ENCODE measurements at places on chromosomes 2 and 18.
A peak's percentile ranks its signal among the peaks of the same experiment; 100 is the strongest.

- DNase-seq: no peak
- H3K4me1 ChIP-seq: no peaks in the 10 kb centered on the region
- no peaks in the 10 kb centered on the region for H3K27me3 ChIP-seq
- no peak overlapping the region for H3K27ac ChIP-seq
- no peak overlapping the region for H3K4me3 ChIP-seq
Observed at GRCh38 chr2:216308576-216308975, 63.7 kb downstream of the MARCHF4 start.

DNA sequence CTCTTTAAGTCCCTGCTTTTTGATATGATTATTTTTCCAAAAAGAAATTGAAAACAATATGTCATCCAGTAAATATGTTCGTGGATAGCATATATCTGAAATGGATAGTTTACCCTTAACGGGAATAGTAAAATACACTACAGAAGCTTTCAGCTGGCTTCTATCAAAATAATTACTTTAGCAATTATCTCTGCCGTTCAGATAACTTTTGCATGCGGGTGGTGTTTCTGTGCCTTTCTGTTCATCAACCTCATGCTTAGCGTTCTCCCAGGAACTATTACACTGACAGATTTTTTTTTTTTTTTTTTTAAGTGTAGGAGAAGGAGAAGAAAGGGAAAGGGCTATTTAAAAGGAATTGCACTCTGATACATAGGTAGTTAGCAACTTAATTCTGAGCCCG lies 53.6 kb downstream of the TSHZ1 start:
- peaks cover 23% of the 10 kb centered on the region for H3K4me1 ChIP-seq
- H3K36me3 ChIP-seq: no peaks in the 10 kb centered on the region
- no peak overlapping the region for H3K4me3 ChIP-seq
- no peaks in the 10 kb centered on the region for H3K27me3 ChIP-seq

- H3K4me3 ChIP-seq: peak overlapping the region; percentile 49
- peaks cover 57% of the 10 kb centered on the region for H3K27me3 ChIP-seq
- H3K27ac ChIP-seq: no peak overlapping the region
- no peaks in the 10 kb centered on the region for H3K36me3 ChIP-seq
- H3K4me1 ChIP-seq: peaks cover 25% of the 10 kb centered on the region
Observed at GRCh38 chr2:290090-290722, 2.3 kb upstream of the ALKAL2 start.

GRCh38 chr2:42193722-42194187 lies 24.6 kb downstream of the EML4 start:
- H3K27ac ChIP-seq: no peak overlapping the region
- DNase-seq: no peak
- H3K4me3 ChIP-seq: no peak overlapping the region
- no peaks in the 10 kb centered on the region for H3K27me3 ChIP-seq

- no peak overlapping the region for H3K4me3 ChIP-seq
- H3K4me1 ChIP-seq: peaks cover 25% of the 10 kb centered on the region
- no peaks in the 10 kb centered on the region for H3K36me3 ChIP-seq
- no peaks in the 10 kb centered on the region for H3K27me3 ChIP-seq
- H3K27ac ChIP-seq: no peak overlapping the region
- DNase-seq: no peak
Observed at GRCh38 chr2:23544589-23545295, 159.8 kb downstream of the KLHL29 start.

DNA sequence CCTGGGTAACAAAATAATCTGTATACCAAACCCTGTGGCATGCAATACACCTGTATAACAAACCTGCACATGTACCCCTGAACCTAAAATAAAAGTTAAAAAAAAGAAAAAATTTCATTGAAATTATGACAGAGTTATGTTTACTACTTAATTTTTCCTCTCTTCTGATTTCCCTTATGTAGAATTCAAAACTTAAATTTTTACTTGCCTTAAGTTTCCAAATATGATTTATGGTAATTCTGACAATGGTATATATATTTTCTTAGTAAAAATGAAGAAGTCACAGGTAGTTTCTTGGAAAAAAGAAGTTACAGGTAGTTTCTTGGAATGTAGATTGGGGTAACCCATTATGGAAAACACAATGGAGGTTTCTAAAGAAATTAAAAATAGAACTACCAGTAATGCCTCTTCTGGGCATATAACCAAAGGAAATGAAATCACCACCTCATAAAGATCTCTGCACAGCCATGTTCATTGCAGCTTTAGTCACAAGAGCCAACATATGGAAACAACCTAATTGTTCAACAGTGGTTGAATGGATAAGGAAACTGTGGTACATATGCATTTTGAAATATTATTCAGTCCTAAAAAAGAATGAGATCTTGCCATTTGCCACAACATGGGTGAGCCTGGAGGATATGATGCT lies 164.9 kb downstream of the BABAM2 start:
- H3K36me3 ChIP-seq: no peaks in the 10 kb centered on the region
- DNase-seq: no peak
- H3K4me1 ChIP-seq: no peaks in the 10 kb centered on the region
- H3K4me3 ChIP-seq: no peak overlapping the region
- no peak overlapping the region for H3K27ac ChIP-seq
- H3K27me3 ChIP-seq: no peaks in the 10 kb centered on the region

- DNase-seq: no peak
- H3K27me3 ChIP-seq: no peaks in the 10 kb centered on the region
- H3K36me3 ChIP-seq: no peaks in the 10 kb centered on the region
- no peak overlapping the region for H3K4me3 ChIP-seq
- no peak overlapping the region for H3K27ac ChIP-seq
Observed at GRCh38 chr2:194709840-194710239, 947.2 kb upstream of the SLC39A10 start.

DNA sequence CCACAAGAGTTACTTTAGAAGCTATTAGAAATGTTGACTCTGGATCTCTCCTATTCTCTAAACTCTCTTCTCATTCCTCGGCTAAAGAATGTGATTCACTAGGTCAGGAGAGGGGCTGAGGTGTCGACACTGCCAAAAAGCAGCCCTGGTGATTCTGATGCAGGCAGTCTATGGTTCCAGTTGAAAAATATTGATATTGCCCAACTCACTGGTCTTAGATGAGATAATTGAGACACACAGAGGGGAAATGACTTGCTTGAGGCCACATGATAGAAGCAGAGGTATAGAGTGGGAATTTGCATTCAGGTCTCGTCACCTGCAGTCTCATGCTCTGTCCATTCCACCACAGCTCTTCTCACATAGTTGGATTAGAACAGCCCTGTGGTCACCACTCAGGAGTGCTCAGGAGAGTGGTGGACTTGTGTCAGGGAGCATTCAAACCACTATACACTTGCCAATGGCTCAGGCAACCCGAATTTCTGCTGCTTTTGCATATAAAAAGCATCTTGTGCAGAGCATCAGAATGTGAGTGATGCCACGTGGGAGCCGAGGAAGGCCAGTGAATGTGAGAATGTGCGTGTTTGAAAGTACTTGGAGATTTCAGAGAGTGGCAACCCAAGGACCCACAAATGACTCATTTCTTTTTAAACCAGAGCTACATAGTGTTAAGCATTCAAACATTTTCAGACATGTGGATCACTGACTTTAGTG lies 65.1 kb upstream of the CTLA4 start:
- DNase-seq: no peak
- peaks cover 10% of the 10 kb centered on the region for H3K4me1 ChIP-seq
- H3K36me3 ChIP-seq: no peaks in the 10 kb centered on the region

- H3K27ac ChIP-seq: no peak overlapping the region
- no peaks in the 10 kb centered on the region for H3K27me3 ChIP-seq
Observed at GRCh38 chr2:234479465-234479864, 17.4 kb downstream of the ARL4C start.

- H3K4me3 ChIP-seq: no peak overlapping the region
- no peaks in the 10 kb centered on the region for H3K27me3 ChIP-seq
- no peak overlapping the region for H3K27ac ChIP-seq
- H3K36me3 ChIP-seq: no peaks in the 10 kb centered on the region
- DNase-seq: no peak
Observed at GRCh38 chr2:212940816-212941215, 210.6 kb downstream of the IKZF2 start.

DNA sequence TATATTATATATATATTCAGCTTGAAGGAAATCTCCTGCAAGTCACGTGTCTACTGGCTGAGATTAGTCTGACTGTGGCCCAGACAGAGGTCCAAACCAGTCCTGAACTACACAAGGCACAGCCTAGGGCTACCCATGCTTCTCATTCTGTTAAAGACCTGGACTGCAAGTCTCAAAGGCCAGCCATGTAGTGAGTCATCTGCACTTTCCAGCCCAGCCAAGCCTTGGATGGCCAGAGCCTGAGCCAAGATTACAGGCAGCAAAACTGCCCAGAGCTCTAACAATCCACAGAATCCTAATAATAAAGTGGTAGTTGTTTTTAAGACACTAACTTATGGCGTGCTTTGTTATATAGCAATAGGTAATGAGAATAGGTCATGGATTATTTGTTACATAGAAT lies 259.6 kb downstream of the SS18 start:
- DNase-seq: peak; percentile 70
- no peaks in the 10 kb centered on the region for H3K36me3 ChIP-seq
- no peak overlapping the region for H3K4me3 ChIP-seq
- no peaks in the 10 kb centered on the region for H3K4me1 ChIP-seq

- H3K27me3 ChIP-seq: no peaks in the 10 kb centered on the region
- H3K27ac ChIP-seq: no peak overlapping the region
- peaks cover 9% of the 10 kb centered on the region for H3K4me1 ChIP-seq
- no peak for DNase-seq
- H3K36me3 ChIP-seq: no peaks in the 10 kb centered on the region
Observed at GRCh38 chr2:216335252-216335651, 37.0 kb downstream of the MARCHF4 start.

DNA sequence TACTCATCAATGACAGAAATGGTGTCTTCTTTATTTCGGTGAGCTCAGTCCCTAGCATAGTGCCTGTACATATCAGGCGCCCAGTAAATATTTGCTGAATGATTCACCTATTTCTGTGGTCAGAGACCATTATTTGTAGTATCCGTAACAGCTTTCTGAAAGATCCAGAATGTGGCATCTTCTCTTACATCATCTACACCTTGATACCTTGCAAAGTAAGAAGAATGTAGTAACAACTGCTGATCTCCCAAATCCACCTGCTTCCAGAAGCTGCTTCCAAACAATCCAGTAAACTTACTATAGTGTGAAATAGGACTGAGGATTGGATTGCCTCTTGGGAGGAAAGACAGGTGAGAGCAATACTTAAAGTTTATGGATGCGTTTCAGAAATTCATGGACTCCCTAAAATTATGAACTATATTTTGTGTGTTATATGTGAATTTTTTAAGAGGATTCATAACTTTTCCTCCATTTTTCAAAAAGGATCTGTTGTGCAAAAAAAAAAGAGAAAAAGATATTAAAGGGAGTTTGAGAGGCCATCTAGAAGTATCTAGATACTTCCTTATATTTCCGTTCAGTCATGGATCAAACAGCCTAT lies 945 bp upstream of the ASXL2 start:
- H3K4me1 ChIP-seq: no peaks in the 10 kb centered on the region
- no peaks in the 10 kb centered on the region for H3K27me3 ChIP-seq
- no peak for DNase-seq
- peak overlapping the region; percentile 94 for H3K4me3 ChIP-seq
- peaks cover 7% of the 10 kb centered on the region for H3K36me3 ChIP-seq

DNA sequence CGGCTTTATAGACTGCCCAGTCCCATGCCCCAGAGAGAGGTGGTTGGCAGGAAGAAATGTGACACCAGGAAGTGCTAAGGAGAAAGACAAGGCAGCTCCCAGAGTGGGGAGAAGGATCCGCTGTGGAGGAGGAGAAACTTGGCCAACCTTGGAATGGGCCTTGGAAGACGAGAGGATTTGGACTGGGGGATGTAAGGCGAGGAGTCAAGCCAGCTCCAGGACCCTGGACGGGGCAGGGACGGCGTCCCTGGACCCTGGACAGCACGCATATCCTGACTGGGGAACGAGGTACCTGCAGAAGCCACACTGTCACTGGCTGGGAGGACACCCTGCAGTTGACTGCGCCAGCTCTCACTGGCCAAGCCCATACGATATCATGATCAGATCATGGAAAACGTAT lies 153.4 kb downstream of the BCL2 start:
- no peak overlapping the region for H3K27ac ChIP-seq
- H3K36me3 ChIP-seq: no peaks in the 10 kb centered on the region
- no peak overlapping the region for H3K4me3 ChIP-seq
- H3K27me3 ChIP-seq: no peaks in the 10 kb centered on the region

DNA sequence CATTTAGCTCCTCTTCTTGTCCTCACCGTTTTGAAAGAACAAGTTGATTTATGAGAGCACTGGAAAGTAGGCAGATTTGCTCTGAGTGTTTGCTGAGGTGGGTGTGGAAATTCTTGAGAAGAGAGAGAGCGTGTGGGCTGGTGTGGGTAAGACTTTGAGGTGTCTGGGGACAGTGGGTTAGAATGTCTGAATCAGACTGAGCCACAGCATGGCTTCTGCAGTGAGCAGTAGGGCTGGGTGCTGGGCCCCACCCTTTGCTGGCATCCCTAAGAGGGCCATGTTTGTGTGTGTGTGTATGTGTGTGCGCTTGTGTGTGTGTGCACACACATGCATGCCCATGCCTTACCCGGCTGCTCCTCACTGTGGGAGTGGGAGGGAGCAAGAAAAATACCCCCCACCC lies 63.7 kb downstream of the COPS8 start:
- DNase-seq: no peak
- no peaks in the 10 kb centered on the region for H3K36me3 ChIP-seq
- H3K4me3 ChIP-seq: no peak overlapping the region

- H3K4me1 ChIP-seq: no peaks in the 10 kb centered on the region
- H3K36me3 ChIP-seq: no peaks in the 10 kb centered on the region
- H3K27ac ChIP-seq: no peak overlapping the region
- H3K4me3 ChIP-seq: no peak overlapping the region
Observed at GRCh38 chr2:5845798-5846330, 153.7 kb downstream of the SOX11 start.

- no peaks in the 10 kb centered on the region for H3K27me3 ChIP-seq
- no peaks in the 10 kb centered on the region for H3K36me3 ChIP-seq
- no peak overlapping the region for H3K27ac ChIP-seq
- no peaks in the 10 kb centered on the region for H3K4me1 ChIP-seq
- no peak overlapping the region for H3K4me3 ChIP-seq
Observed at GRCh38 chr2:19839438-19839837, 62.3 kb downstream of the TTC32 start.

DNA sequence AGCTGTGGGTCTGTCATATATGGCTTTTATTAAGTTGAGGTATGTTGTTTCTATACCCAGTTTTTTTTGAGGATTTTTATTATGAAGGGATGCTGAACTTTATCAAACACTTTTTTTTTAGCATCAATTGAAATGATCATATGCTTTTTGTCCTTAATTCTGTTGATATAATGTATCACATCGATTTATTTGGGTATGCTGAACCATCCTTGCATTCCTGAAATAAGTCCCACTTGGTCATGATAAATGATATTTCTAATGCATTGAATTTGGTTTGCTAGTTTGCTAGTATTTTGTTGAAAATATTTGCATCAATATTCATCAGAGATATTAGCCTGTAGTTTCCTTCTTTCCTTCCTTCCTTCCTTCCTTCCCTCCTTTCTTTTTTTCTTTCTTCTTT lies 22.5 kb upstream of the CWC22 start:
- H3K4me3 ChIP-seq: no peak overlapping the region
- no peaks in the 10 kb centered on the region for H3K27me3 ChIP-seq
- no peaks in the 10 kb centered on the region for H3K36me3 ChIP-seq
- no peaks in the 10 kb centered on the region for H3K4me1 ChIP-seq
- no peak overlapping the region for H3K27ac ChIP-seq
